ENCODE measurements at places on chromosomes 3 and 15.

- no peak for DNase-seq
Observed at GRCh38 chr3:177657243-177657642, 460.0 kb upstream of the TBL1XR1 start.

- no peak for DNase-seq
Observed at GRCh38 chr15:80492874-80493273, 88.7 kb downstream of the ARNT2 start.

DNA sequence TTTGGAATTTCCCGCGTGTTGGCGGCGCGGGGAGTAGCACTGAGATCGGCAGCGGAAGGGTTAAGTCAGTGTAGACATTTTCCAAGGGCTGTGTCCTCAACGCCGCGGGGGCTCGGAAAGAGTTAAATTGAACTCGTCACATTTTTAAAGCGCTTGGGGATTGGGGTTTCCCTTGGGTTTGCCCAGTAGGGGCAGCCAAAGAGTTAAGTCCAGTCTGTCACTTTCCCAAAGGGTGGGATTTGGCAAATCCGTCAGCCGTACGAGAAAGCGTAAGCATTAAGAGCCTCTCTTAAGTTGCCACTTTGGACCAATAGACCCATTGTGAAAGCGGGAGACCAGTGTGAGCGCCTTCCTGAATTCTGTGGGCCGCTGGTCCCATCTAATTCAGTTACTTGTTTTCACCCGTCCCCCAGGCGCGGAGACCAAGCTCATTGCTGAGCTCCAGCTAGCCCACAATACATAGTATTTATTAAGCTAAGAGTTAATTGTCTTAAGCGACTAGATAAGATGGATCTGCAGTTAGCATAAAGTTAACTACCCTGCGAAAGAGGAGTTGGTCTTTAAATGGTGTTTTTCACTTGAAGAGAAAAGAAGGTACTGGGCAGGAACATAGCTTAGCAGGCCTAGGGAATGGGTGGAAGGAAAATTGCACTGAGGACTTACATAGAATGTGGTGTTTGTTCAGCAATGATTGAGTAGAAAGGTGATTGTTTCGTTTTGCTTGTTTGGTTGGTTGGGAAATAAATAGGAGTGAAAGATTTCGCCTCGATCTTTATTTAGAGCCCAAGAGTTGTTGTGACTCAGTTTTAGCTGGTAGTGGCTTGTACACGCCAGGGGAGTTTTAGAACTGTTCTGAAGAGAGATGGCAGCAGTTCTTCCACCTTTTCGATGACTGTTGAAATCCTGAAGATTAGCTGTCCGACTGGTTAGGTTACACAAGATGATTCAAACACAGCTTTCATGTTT, 932 bp downstream of the ARL8B start:
- DNase-seq: peak; percentile 52

- no peak for DNase-seq
Observed at GRCh38 chr3:57903124-57903890, 104.9 kb upstream of the FLNB start.

DNA sequence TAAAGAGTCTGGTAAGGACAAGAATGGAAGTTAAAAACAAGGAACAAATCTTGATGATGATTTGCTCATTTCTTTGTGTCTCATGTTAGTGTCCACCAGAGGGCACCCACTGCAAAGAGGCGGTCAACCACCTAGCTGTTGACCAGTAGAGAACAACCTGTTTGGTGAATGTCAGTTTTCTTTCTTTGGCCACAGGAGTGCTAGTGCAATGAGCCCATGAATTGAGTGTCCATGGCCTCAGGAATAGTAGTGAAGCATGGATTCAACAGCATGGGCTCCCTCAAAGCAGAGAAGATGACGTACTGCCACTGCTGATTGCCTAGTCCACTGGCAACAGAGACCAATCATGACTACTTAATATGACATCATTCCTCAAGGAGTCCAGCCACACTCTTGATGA, 10.7 kb upstream of the CNTN6 start:
- DNase-seq: no peak

DNA sequence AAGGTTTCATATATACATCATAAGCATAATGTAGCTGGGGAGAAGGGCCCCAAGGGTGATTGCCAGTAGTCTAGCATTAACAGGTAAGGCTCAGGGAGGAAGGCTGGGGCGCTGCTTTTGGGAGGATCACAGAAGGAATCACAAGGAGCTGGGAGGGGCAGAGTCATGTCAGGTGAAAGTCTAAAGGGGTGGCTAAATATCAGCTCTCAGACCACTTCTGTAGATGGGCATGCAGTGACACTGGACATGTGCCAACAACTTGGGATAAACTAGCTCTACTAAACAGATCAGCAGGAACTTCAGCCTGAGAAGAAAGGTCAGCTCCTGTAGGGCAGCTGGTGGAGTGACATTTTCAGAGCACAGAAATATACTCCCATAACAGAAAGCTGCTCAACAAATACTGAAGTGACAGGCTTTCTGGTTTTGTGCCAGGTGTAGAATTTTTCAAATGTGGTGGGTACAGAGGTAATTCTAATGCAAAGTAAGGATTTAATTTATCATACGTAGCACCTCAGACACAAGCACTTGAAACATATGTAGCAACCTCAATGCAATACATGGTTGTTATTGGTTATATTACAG, 79.4 kb downstream of the PEX5L start:
- no peak for DNase-seq

- DNase-seq: no peak
Observed at GRCh38 chr3:171183042-171183441, 156.5 kb upstream of the SLC2A2 start.

- no peak for DNase-seq
Observed at GRCh38 chr3:153169793-153170383, 7.9 kb downstream of the RAP2B start.

Data from CD4-positive, alpha-beta T cell treated with Interferon alpha-2 for 1 hour (primary cell).